ENCODE measurements at places on chromosomes 12 and 14. TPM values are rescaled to one million over a fixed set of nuclear protein-coding genes. Genes with fewer than 3 reads are reported as not detected.

Gene PFKM
- total RNA-seq = 6.9 TPM

Gene TCL1B
- total RNA-seq = not detected

Gene MAP1LC3B2
- total RNA-seq = 1.3 TPM

Gene CHGA
- not detected for total RNA-seq

Gene TGFB3
- 6.9 TPM for total RNA-seq

Gene CD69
- total RNA-seq = 502 TPM

Gene KRT2
- 1.4 TPM for total RNA-seq

Gene PRPH
- not detected for total RNA-seq

Gene PTPN21
- not detected for total RNA-seq

Gene RNF212B
- not detected for total RNA-seq

Gene SDR39U1
- total RNA-seq = 75.0 TPM

Gene LRTM2
- total RNA-seq = not detected

Gene NKX2-1
- not detected for total RNA-seq

Gene CLEC1B
- not detected for total RNA-seq

Gene HCAR1
- not detected for total RNA-seq

Gene BIN2
- 115 TPM for total RNA-seq

Gene OR10P1
- total RNA-seq = not detected

Gene PLEK2
- not detected for total RNA-seq

Gene LRRC74A
- total RNA-seq = not detected

Gene SUPT16H
- total RNA-seq = 54.9 TPM

Gene ARHGDIB
- total RNA-seq = 769 TPM

Gene SLC8A3
- total RNA-seq = not detected

Gene ERH
- 97.2 TPM for total RNA-seq

Gene CALM1
- 1,053 TPM for total RNA-seq

Gene COX8C
- not detected for total RNA-seq

Gene CLEC6A
- total RNA-seq = not detected

Gene TMCC3
- 1.3 TPM for total RNA-seq

Gene CD63
- 27.0 TPM for total RNA-seq

Gene BDKRB1
- total RNA-seq = not detected

Gene C12orf60
- total RNA-seq = not detected

Gene PZP
- not detected for total RNA-seq

Gene RAP1B
- total RNA-seq = 299 TPM

Gene CCDC184
- total RNA-seq = 1.3 TPM

Gene LBHD2
- total RNA-seq = not detected

Gene TAS2R19
- 0.54 TPM for total RNA-seq

Gene DHH
- total RNA-seq = 0.78 TPM

Gene RASSF8
- total RNA-seq = 0.08 TPM

Measured in CD8-positive, alpha-beta T cell (primary cell).